ENCODE measurements at places on chromosomes 12 and 14.

DNA sequence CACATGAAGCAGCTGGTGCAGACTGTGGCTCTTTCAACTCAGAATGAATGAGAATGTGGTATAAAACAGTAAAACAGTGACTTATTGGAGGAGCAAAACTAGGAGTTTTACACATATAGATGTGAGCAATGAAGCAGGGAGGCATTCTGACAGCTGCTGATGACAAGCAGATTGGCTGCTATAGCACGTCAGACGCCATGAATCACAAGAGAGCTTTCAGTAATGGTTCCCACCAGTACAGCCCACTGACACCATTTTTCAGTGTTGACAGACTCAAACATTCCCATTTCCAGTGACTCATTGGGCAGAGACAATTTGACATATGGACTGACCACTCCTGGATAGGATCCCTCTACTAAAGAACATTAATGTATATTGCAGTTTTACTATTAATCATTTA is 24.6 kb upstream of the FSCB start:
- no peak for DNase-seq

DNA sequence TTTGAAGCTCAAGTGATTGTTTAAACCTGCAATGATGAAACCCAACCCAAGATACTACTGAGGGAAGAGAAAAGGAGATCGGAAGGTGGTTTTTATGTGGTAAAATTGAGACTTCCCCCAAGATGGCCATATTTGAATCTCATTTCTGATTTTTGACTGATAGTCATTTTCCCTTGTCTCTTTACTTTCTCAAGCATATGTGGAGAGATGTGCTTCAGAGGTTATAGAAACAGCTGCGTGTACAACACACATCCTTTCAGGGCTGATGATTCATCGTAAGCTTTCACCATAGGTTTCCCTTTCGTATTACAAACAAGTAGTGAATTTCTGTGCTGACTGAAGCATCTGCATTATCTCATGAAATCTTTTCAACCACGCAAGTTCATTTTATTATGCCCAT is 276.2 kb downstream of the EMP1 start:
- DNase-seq, result no peak

DNA sequence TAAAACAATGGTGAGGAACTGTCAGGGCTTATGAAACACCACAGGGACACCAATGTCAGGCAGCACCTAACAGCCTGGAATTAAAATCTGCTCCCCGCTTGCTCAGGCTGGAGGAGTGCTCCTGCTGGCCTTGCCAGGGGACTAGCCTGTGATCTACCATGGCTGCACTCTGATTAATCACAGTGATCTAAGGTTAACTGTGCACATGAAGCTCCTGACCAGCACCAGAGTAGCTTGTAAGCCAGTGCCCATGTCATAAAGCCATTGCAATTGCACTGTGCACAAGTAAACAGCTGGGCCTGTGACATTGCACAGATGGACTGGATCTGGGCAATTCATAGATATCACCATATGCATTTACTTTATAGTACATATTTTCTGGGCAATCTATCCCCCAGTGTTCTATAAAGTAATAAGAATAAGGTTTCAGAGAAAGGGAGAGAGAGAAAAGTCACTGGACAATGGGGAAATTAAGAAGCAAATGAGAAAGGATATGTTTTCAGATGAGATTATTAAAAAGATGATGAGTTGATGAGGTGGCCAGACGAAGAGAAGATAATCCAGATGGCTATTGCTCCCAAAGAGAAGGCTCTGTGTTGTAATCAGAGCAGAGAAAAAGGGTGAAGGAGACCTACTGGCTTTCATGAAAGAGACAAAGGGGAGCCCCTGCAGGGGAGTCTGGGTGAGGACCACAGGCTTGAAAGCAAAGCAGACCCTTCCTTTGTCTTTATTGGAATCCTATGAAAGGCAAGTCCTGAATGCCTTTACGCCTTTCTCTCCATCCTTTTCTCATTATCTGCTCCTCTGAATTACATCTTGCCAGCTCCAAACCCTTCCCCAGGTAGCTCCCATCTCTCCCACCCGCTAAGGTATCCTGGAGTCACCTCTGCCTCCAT is 145.8 kb downstream of the SLC38A6 start:
- no peak for DNase-seq

GRCh38 chr12:3040026-3040656 is 37.0 kb upstream of the TSPAN9 start:
- no peak for DNase-seq

- DNase-seq, result peak; percentile 12
Measured at GRCh38 chr12:131092901-131093603, 139.3 kb downstream of the ADGRD1 start.

DNA sequence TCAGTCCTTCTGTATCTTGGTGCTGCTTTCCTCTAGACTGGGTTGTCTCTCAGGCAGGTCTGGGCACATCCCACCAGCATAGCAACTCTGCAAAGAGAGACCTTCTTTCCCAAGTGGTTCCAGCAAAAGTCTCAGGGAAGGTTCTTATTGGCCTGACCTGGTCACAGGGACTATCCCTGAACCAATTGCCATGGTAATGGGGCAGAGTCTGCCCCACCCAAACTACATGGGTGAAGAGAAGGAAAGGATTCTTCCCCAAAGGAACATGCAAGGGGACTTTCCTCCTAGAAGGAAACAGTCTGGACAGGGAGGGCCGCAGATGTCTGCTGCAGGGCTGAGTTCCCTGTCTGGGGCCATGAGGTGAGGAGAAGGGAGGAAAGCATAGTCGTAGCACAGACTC is 122.2 kb upstream of the NCOR2 start:
- DNase-seq, result no peak

DNA sequence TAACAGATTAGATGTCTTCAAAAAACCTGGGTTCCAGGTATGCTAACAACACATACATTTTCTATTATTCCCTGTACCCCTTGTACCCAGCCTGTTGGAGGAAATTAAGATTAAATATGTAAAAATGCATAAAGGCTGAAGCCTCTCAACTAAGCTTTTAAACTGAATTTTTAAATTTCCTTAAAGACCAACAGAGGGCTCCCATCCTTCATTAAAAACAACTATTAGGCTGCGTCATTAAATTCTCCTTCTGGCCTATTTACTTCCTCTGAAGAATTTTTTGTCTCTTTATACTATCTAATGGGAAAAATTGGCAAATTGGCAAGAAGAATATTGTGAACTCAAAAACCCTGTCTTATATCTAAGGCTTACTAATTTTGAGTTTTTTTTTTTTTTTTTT is 21.8 kb downstream of the SENP1 start:
- no peak for DNase-seq

- peak; percentile 88 for DNase-seq
Measured at GRCh38 chr12:14417715-14418114, 52.2 kb downstream of the ATF7IP start.

DNA sequence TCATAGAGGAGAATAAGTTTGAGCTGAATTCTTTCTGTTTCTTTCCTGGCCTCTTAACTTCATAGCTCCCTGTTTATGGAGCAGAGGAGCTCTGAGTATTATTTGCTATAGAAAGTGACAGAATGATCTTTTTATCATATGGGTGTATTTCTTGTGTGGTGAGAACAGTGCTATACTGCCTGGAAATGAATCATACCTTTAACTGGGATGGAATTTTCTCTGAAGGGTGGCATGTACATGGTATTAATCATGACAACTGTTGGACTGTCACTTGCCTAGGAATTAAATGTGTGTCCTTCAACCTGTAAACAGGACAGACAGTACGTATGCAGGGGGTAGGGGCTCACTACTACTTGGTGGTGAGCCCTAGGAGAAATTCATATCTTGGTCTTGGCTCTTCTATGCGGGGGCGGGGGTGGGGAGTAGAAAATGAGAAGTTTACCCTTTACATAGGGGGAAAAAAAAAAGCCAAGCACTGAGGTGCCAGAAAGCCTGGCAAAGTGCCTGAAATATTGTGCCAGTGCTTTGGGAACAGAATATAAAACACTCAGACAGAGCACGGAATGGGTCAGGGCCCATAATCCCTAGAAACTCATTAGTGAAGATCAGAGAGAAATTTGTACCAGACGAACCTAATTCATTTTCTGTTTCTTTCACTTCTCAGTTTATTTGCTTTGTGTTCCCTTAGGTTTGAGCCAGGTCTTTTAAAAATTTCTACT is 33.8 kb downstream of the ARMH4 start:
- no peak for DNase-seq

GRCh38 chr12:122880668-122881067 is 15.3 kb downstream of the VPS37B start:
- DNase-seq, result peak; percentile 35

- peak; percentile 60 for DNase-seq
Measured at GRCh38 chr14:102525219-102525928, 15.8 kb upstream of the ANKRD9 start.

DNA sequence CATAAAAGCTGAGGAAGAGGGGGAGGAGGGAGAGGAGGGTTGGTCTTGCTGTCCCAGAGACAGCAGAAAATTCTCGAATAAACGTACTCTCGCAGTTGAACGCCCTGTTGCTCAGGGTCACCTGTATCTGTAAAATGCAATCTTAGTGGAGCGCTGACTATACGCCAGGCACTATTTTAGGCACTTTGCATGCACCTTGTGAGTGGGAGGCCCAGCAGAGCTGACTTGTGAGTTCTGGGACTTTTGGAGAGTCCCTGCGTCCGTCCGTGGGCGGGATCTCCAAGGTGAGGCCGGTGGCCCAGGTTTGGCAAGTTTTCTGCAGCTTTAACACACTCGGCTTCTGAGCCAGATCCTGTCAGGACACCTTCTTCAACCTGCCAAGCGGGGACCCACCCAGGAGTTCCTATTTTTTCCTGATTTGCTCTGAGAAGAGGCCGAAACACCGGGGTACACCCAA is 32.5 kb upstream of the PLEKHG6 start:
- no peak for DNase-seq

DNA sequence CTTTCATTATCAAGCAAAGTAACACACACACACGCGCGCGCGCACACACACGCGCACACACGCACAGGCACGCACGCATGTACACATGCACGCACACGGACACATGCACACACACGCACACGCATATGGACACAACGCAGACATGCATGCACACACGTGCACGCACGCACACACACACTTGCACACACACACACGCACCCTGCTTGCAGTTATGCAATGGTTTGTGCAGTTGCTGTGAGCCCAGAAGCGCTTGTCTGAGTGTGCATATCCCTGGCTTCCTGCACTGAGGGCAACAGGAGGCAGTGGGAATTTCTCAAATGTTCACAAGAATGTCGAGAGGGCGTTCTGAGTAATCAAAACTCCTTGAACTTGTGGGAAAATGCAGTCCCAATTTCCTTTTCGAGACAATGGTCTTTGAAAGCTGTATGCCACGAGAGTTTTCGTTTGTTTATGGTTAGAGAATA is 41.6 kb downstream of the NFKBIA start:
- DNase-seq, result no peak

DNA sequence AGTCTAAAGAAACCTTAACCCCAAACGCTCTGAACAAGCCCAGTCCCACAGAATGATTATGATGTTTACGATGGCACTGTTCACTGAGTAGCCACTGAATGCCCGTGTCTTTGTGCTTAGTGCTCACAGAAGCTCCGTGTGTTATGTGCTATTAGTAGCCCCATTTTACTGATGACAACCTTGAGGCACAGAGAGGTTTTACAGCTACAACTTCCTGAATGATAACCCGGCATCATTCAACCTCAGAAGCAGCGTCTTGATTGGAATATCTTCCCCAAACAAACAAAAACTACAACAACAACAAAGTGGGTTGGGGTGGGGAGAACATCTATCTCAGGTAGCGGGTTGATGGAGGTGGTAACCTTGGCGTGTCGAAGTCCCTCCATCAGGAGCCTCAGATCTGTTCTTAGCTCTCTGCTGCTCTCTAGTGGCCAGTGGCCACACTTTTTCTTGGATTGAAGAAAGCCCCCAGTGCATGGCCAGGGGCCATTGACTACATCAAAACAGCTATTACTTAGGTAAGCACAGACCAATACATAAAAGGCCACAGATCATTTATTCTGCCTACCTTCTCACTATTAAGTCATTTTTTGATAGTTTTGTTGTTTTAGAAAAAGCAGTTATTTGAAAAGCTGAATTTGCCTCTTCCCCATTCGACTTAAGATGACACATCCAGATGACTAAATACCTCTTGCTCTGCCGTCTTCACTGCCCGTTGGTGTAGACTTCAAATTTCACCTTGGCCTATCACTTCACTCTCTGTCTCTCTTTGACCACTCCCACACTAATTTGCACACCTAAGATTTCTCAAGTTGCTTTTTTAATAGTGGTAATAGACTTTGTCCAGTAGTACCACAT is 376.9 kb downstream of the GALC start:
- DNase-seq, result peak; percentile 13

DNA sequence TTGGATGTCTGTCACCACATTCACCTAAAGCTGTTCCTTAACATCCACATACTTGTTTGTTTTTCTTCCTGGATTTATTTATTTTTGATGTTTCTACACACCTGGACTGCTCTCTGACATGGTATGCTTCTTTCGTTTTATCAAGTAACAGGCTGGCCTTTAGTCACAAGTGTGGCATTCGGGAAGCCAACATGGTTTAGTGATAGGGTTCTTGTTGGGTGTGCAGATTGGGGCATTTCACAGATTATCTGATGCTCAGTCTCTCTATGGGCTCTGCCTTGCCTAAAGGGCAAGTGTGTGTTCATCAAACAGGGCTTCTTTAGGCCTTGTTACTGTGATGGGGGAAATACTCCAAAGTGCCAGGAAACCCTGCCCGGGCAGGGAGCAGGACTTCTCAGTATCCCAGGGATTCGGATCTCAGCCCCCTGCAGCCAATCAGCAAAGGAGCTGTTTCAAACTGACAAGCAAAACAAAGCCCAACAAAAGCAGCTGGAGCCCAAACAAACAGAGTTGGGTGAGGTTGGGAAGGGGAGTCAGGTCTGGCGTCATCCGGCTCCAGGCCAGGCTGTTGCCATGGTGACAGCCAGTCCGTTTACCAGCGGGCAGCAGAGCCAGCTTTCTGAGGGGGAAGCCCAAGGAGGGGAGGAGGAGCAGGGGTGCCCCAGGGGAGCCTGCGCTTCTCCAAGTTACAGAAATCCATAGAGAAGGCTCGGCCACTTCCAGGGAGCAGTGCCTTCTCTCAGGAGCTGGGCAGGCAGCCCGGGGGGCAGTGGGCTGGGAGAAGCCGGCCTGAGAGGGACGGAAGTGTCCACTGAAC is 31.9 kb downstream of the FOS start:
- DNase-seq, result no peak

DNA sequence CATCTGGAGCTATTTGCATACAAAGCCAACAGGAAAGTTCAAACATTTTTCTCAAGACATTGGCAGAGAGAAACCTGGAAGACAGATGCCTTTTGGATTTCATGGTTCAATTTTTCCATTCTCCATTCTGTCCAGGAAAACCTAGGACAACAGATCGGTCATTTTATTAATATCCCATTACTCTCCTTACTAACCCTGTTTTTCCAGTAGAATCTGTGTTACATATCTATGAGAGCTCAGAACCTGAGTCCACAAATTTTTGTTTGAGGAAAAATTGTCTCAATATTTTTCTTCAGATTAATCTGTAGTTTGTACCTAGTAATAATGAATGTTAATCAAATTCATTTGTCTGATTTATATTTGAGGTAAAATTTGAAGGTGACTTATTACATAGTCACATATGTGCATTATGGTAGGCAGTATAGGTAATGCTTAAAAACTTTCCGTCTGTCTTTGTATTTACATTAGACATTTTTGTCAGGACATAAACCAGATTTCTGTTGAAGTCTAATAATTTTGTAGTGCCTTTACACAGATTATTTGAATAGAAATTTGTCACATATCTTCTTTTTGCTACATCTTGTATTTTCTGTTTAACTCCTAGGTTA is 75.3 kb downstream of the CCDC91 start:
- DNase-seq, result no peak

GRCh38 chr14:81211844-81212243 is 8.9 kb downstream of the GTF2A1 start:
- peak; percentile 54 for DNase-seq

GRCh38 chr12:62779488-62779887 is 155.5 kb downstream of the PPM1H start:
- DNase-seq, result no peak

GRCh38 chr12:42235426-42235825 is 2.6 kb downstream of the YAF2 start:
- DNase-seq, result no peak
